Activated T-cell treated with anti-CD3 and anti-CD28 coated beads for 1 hour (primary cell): ENCODE measurements at places on chromosomes 16 and 17.

- no peak for DNase-seq
Observed at GRCh38 chr17:540631-541030, 174.0 kb downstream of the VPS53 start.

DNA sequence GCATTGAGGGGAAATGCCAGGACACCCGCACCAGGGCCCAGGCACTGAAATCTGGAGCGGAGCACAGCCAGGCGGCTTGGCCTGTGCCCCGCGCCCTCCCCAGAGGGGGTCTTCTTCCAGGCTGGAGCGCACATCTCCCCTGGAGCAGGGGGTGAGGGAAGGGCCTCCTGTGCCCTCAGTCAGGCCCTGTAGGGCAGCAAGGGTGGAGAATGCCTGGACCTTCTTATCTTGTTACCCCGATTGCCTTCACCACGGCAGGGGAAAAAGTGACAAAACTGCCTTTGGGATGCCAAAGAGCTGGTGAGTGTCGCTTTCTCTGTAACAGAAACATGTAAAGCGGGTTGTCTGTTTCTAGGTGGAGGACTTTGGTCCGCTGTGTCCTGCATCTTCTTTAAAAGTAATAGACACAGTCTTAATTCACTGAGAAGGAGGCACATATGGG lies 48.3 kb upstream of the BAHCC1 start:
- no peak for DNase-seq

DNA sequence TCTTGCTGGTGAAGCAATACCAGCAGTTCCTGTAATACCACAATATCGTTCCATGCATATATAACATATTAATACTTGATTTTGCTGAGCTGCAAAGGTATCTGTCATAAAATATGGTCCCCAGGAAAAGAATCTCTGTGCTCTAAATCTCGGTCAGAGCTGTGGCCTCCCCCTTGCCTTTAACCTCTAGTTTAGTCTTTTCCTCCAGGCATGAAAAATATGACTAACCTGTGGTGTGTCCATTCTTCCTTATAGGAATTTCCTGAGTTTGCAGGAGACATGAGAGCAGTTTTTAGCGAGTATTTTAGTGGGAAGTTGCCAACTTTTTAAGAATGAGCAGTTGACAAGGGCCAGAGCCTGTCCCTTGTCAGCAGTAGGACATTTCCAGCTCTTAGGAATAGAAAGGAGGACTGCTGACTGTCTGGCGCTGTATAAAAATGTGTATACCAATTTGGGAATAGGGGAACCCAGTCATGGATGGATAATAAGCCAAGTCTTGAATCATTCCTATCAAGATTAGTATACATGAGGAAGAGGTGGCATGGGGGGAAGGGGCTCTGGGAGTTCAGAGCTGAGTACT lies 8.7 kb downstream of the ATXN1L start:
- DNase-seq: no peak

DNA sequence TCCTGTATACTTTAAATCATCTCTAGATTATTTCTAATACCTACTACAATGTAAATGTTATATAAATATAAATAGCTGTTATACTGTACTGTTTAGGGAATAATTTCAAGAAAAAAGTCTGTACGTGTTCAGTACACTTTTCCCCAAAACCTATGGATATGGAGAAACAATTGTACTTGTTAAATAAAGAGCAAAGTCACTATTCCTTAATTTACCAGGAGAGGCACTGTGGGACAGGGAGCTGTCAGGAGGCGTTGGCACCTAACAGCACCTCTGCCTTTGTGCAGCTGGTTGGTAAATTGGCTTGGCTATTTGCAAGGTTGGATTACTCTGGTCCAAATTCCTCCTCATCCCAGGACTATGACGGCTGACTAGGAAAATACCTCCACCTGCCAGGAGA lies 28.0 kb downstream of the CRHR1 start:
- DNase-seq: no peak

GRCh38 chr17:37068266-37068665 lies 119.5 kb downstream of the AATF start:
- DNase-seq: no peak

GRCh38 chr17:82458885-82459424 lies 414 bp downstream of the NARF start:
- DNase-seq: no peak

- no peak for DNase-seq
Observed at GRCh38 chr17:57186226-57187019, 69.9 kb upstream of the MSI2 start.
